ENCODE measurements at places on chromosomes 3 and 15.

DNA sequence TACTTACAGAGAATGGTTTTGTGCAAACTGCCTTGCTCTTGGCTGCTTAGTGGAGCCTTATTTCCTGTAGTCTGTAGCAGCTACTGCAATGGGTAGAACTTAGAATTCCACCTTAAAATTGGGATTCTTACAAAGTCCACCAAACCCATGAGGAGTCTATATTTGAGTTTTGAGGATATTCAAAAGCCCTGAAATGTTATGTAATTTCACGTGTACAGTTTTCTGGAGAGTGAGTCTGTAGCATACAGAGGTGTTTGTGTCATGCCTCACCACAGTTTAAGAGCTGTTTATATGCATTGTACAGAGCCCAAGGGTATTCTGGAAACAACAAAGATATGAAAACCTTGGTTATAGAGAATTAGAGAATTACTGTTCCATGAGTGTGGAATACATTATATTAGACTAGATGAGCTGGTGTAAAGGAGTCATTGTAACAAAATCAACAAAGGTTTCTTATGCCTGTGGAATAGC lies 114.4 kb downstream of the MBNL1 start:
- DNase-seq = no peak

- no peak for DNase-seq
These were observed 333.0 kb downstream of the SHQ1 start for GRCh38 chr3:72515281-72515680.

DNA sequence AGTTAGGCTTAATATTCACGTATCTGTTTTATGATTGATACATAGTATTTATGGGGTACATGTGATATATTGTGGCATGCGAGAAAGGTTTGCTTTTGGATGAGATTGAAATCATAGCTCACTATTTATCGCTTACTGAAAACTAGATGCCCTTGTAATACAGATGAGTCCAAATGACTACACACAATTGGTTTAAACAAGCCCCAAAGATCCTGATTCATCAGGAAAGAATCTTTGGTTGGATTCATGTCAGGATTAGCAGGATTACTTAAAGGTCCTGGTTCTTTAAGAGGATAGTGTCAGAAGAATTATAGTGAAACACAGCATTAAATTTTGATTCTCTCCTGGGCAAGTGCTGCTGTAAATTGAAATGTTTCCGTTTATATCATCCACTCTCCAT lies 18.6 kb upstream of the AADAC start:
- DNase-seq = peak; percentile 72

GRCh38 chr3:55000546-55000945 lies 72.7 kb upstream of the LRTM1 start:
- DNase-seq = peak; percentile 29

- DNase-seq = no peak
These were observed 62.0 kb upstream of the BCL6 start for GRCh38 chr3:187807086-187807862.

- no peak for DNase-seq
These were observed 77.4 kb downstream of the SNRK start for GRCh38 chr3:43363621-43364266.

DNA sequence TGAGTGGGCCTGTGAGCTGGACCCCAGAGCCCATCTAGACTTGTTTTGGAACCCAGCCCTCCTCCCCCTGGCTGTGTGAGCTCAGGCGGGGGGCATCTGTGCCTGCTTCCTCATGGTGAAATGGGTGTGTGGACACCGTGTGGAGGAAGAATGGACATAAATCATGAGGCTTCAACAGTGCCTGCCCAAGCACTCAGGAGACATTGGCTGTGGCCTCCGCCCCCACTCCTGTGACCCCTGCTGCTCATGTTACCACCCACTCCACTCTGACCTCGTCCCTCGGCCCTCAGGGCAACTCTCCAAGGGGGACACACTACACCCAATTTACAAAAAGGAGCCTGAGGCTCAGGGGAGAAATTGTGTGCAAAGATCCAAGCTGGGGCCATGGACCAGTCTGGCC lies 16.6 kb downstream of the TPRA1 start:
- no peak for DNase-seq

GRCh38 chr15:97446138-97446537 lies 514.4 kb upstream of the ARRDC4 start:
- no peak for DNase-seq

DNA sequence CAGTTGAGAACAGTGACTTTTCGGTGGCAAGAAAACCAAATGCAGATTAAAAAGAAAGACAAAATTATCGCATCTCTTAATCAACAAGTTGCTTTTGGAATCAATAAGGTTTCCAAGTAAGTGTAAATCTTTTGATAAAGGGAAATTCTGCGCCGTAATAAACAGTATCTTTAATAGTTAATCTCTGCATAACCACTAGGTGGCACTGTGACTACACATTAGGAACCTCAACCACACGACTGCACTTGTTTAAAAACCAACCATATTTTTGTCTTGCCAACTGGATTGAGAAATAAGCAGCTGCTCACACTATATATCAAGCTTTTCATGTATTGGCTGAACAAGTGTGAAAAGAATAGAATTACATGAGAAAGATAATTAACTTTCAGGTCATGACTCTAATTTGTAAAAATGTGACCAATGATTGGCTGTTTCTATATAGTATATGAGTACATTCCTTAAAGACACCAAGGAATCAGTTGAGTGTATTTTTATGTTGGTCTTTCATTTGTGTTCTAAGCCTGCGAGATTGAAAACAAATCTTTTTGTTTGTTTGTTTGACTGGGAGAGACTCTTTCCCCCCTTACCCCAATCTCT lies 72.7 kb downstream of the DZIP3 start:
- DNase-seq = peak; percentile 42

- DNase-seq = no peak
These were observed 379.4 kb upstream of the C2CD4B start for GRCh38 chr15:62544446-62544845.
